Mesothelial cell of epicardium (in vitro differentiated cells): ENCODE measurements at places on chromosomes 7 and 10. TPM values are rescaled to one million over a fixed set of nuclear protein-coding genes. Genes with fewer than 3 reads are reported as not detected.

ERCC6 gene
- 32.4 to 37.4 TPM (median 35.4 TPM) in 3 replicates for total RNA-seq

LIPF gene
- not detected in 3 replicates for total RNA-seq

PCLO gene
- 5.3 to 7.4 TPM (median 6.0 TPM) in 3 replicates for total RNA-seq

FBXL13 gene
- 3.6 to 4.7 TPM (median 3.8 TPM) in 3 replicates for total RNA-seq

ITGA8 gene
- 19.2 to 21.8 TPM (median 21.7 TPM) in 3 replicates for total RNA-seq

TMEM72 gene
- 0.67 to 0.71 TPM (median 0.68 TPM) in 3 replicates for total RNA-seq

CPVL gene
- 10.7 to 11.4 TPM (median 11.1 TPM) in 3 replicates for total RNA-seq

VSTM4 gene
- total RNA-seq = 3.5 to 4.1 TPM (median 3.7 TPM) in 3 replicates

RNF133 gene
- total RNA-seq = 0.16 to 0.25 TPM in 2 of 3 replicates, not detected in the other

MCU gene
- 44.6 to 51.4 TPM (median 50.0 TPM) in 3 replicates for total RNA-seq

SPACDR gene
- total RNA-seq = 2.0 to 3.6 TPM (median 3.3 TPM) in 3 replicates

TYW1B gene
- total RNA-seq = 3.6 to 5.3 TPM (median 5.1 TPM) in 3 replicates

LRRC4 gene
- 2.3 to 3.2 TPM (median 2.9 TPM) in 3 replicates for total RNA-seq

CUBN gene
- 0.90 to 1.8 TPM (median 1.5 TPM) in 3 replicates for total RNA-seq

KCP gene
- total RNA-seq = 19.8 to 23.7 TPM (median 22.5 TPM) in 3 replicates

TLX1 gene
- total RNA-seq = not detected in 3 replicates

UCN3 gene
- total RNA-seq = not detected in 3 replicates

MOGAT3 gene
- total RNA-seq = not detected in 3 replicates

FAM25C gene
- total RNA-seq = not detected in 3 replicates

MEST gene
- total RNA-seq = 598 to 626 TPM (median 616 TPM) in 3 replicates

TMEM229A gene
- 0.59 to 0.69 TPM (median 0.66 TPM) in 3 replicates for total RNA-seq

TSPAN12 gene
- 6.3 to 7.4 TPM (median 7.3 TPM) in 3 replicates for total RNA-seq

NOD1 gene
- total RNA-seq = 9.5 to 10.3 TPM (median 10.2 TPM) in 3 replicates

ITGB8 gene
- 15.3 to 15.6 TPM (median 15.3 TPM) in 3 replicates for total RNA-seq

VWA2 gene
- 14.4 to 15.0 TPM (median 14.7 TPM) in 3 replicates for total RNA-seq

ANKRD26 gene
- total RNA-seq = 16.2 to 17.7 TPM (median 16.9 TPM) in 3 replicates

FAM25A gene
- not detected in 3 replicates for total RNA-seq

CTNNA3 gene
- total RNA-seq = 14.2 to 17.6 TPM (median 14.2 TPM) in 3 replicates

NKX2-3 gene
- not detected in 3 replicates for total RNA-seq

SUGCT gene
- total RNA-seq = 8.4 to 9.8 TPM (median 8.9 TPM) in 3 replicates

GPNMB gene
- 2.1 to 2.7 TPM (median 2.2 TPM) in 3 replicates for total RNA-seq

CASD1 gene
- 27.4 to 35.6 TPM (median 29.2 TPM) in 3 replicates for total RNA-seq

TMEM225B gene
- total RNA-seq = 2.5 to 3.6 TPM (median 3.2 TPM) in 3 replicates

CFAP69 gene
- 3.7 to 4.8 TPM (median 4.6 TPM) in 3 replicates for total RNA-seq

RNF148 gene
- total RNA-seq = 0.18 TPM in 1 of 3 replicates, not detected in the others

TRIM73 gene
- total RNA-seq = 14.8 to 17.0 TPM (median 15.7 TPM) in 3 replicates

GLRX3 gene
- 70.0 to 76.8 TPM (median 74.6 TPM) in 3 replicates for total RNA-seq

FGFBP3 gene
- 3.5 to 3.7 TPM (median 3.6 TPM) in 3 replicates for total RNA-seq

WIPF3 gene
- total RNA-seq = 7.1 to 7.9 TPM (median 7.3 TPM) in 3 replicates

NRCAM gene
- total RNA-seq = 5.0 to 6.2 TPM (median 5.7 TPM) in 3 replicates

ACSM6 gene
- total RNA-seq = not detected in 3 replicates

NEUROD6 gene
- total RNA-seq = not detected in 3 replicates

TRIM50 gene
- not detected in 3 replicates for total RNA-seq

PNLIPRP3 gene
- not detected in 3 replicates for total RNA-seq

METTL27 gene
- total RNA-seq = 7.9 to 11.4 TPM (median 8.7 TPM) in 3 replicates

DRGX gene
- not detected in 3 replicates for total RNA-seq

NPFFR1 gene
- 0.11 to 0.14 TPM (median 0.13 TPM) in 3 replicates for total RNA-seq

ACBD7 gene
- total RNA-seq = 2.1 to 3.1 TPM (median 2.4 TPM) in 3 replicates

ZC3HAV1L gene
- 1.7 to 2.2 TPM (median 1.9 TPM) in 3 replicates for total RNA-seq

CCDC172 gene
- total RNA-seq = not detected in 3 replicates

HELLS gene
- total RNA-seq = 65.4 to 67.4 TPM (median 66.4 TPM) in 3 replicates

ADRA2A gene
- total RNA-seq = 4.7 to 5.2 TPM (median 4.9 TPM) in 3 replicates

MET gene
- total RNA-seq = 21.1 to 22.8 TPM (median 22.3 TPM) in 3 replicates

PYROXD2 gene
- total RNA-seq = 31.1 to 34.4 TPM (median 31.9 TPM) in 3 replicates

HACD1 gene
- total RNA-seq = 10.9 to 14.7 TPM (median 13.6 TPM) in 3 replicates

TMEM26 gene
- total RNA-seq = 3.4 to 4.1 TPM (median 3.9 TPM) in 3 replicates

VAX1 gene
- 0.09 TPM in 1 of 3 replicates, not detected in the others for total RNA-seq

SFRP5 gene
- 0.69 to 1.1 TPM (median 0.86 TPM) in 3 replicates for total RNA-seq

PKD2L1 gene
- 0.09 TPM in 1 of 3 replicates, not detected in the others for total RNA-seq
